ENCODE measurements at places on chromosomes 12 and 14. TPM values are rescaled to one million over a fixed set of nuclear protein-coding genes. Genes with fewer than 3 reads are reported as not detected.

DNA sequence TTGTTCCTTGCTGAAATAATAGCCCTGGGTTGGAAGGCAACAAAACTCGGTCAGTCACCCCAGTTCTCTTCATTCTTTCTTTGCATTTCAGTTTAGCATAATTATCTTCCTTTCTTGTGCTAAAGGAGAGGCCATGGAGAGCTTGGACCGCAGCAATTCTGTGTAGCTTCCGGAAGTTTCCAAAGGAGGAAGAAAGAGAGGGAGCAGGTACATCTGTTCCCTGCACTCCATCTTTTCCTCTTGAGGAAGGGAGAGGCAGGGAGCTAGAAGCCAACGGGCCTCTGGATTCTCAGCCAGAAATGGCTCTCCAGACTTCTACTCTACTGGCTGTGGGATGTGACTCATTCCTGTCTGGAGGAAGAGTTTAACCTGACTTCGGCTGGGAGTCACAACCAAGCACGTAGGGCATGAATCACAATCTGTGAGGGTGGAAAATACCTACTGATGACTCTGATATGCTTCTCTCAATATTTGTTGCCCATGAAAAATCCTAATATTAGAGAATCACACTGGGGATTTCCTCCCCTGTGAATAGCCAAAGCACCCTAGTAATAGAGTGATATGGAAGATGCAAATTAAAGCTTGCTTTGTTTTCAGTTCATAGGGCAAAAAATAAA, 17.0 kb downstream of the ANO6 start:
- DNase-seq = no peak

DNA sequence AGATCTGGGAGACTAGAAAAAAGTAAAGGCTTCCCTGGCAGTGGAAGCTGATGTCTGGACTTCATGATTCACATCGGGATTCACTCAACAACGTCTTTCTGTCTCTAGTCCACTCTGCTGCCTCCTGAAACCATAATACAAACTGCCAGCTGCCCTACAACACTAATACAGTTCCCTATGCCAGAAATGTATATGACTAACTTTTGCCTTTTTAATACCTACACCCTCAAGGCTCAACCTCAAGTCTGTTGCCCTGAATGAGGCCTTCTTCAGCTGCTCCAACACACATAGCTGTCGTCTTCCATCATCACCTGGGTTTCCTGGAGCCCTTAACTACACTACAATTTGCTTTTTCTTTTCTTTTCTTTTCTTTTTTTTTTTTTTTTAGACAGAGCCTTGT, 182.7 kb upstream of the BCL2L14 start:
- DNase-seq = no peak

The MYO1H gene
- total RNA-seq = not detected

The CCDC92 gene
- total RNA-seq = 21.7 TPM

The DYRK2 gene
- total RNA-seq = 19.4 TPM

DNA sequence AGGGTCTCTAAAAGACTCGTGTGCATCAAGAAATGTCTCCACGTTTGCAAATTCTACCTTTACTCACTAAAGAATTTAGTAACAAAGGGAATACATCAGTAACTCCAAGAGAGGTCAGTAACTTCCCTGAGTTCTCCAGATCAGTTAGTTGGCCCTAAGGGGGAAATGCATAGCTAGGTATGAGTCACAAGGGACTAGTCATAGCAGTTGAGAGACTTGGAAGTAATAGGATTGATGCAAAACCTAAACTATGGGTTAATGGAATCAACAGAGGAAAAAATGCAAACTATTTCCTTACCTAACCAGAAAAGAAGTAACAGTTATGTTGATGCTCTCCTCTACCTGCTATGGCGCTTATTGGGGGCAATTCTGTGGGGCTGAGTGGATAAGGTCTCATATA, 148.8 kb upstream of the GARIN6 start:
- DNase-seq = no peak

The NDUFA9 gene
- 111 TPM for total RNA-seq

The SYT1 gene
- total RNA-seq = 100 TPM

The KRT77 gene
- 0.06 TPM for total RNA-seq

GRCh38 chr14:92421751-92422150, 91.8 kb upstream of the RIN3 start:
- peak; percentile 79 for DNase-seq

The HSPB8 gene
- total RNA-seq = 14.8 TPM

- no peak for DNase-seq
These were observed 1.6 kb downstream of the ERC1 start for GRCh38 chr12:992647-993046.

GRCh38 chr12:29572464-29572863, 75.0 kb upstream of the OVCH1 start:
- no peak for DNase-seq

- DNase-seq = no peak
These were observed 9.2 kb downstream of the ATF7 start for GRCh38 chr12:53616950-53617349.

- DNase-seq = no peak
These were observed 937.8 kb downstream of the BCL11B start for GRCh38 chr14:98334186-98334585.

- no peak for DNase-seq
These were observed 929.8 kb downstream of the DIO2 start for GRCh38 chr14:79281244-79282152.

DNA sequence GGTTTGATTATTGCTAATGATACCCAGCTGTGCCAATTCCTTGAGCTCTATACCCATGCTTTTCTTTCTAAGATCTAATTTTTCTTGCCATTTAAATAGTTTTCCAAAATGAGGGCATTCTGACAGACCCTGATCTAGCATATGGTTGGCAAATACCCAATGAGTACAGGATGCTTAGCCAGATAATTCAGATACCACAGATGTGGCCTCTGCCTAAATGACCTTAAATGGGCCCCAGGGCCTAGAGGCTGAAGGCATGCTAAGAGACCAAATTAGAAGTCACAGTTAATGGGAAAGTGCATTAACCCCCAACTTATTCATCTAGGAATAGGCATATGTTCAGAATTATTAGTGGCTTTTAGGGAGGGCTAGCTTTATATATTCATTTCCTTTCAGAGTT, 122.3 kb upstream of the CNOT2 start:
- peak; percentile 64 for DNase-seq

DNA sequence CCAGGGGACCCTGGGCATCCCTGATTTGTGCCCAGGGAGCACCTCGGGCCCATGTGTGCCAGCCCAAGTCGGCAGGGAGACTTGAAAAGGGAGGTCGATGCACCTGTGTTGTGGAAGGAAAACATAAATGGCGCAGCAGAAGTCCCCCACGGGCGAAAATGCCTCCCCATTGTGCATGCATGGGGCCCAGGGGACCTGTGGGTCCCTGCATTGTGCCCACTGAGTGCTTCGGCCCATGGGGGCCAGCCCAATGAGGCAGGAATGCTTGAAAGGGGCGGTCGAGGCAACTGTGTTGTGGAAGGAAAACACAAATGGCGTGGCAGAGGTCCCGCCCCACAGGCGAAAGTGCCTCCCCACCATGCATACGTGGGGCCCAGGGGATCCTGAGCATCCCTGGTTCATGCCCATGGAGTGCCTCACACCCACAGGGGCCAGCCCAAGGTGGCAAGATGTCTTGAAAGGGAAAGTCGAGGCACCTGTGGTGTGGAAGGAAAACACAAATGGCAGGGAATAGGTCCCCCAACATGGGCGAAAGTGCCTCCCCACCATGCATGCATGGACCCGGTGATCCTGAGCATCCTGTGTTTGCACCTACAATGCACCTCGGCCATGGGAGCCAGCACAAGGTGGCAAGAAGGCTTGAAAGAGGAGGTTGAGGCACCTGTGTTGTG, 368.0 kb downstream of the ALG10 start:
- no peak for DNase-seq

- no peak for DNase-seq
These were observed 142.4 kb downstream of the ZFP36L1 start for GRCh38 chr14:68650404-68650994.

The P3H3 gene
- total RNA-seq = 25.7 TPM

DNA sequence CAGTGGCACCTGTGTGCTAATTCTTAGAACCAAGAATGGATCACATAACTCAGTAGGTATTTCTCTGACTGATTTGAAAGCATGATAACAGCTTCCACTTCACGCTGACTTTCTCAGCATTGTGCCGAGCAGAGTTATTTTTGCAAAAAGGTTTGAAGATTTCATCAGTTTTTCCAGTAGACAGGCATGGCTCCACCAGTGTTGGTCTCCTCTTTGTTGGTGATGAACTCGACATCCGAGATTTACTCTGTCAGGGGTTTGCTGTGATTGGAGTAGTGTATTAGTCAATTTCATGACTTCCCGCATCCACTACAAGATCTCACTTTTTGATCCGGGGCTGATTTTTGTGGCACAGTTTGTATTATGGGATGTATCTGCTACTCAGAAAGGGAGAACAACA, 85.3 kb downstream of the PRKCH start:
- no peak for DNase-seq

The BATF gene
- total RNA-seq = 0.69 TPM

DNA sequence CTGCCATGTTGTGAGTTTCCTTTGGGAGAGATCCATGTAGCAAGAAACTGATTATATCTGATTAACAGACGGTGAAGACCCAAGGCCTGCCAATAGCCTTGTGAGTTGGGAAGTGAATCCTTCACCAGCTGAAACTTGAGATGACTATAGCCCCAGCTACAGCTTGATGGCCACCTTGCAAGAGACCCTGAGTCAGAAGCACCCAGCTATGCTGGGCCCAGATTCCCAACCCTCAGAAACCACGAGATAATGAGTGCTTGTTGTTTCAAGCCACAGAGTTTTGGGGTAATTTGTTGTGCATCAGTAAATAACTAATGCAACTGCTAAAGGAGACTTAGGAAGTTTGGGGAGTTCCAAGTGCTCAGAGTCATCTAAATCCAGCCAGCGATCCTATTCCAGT, 80.3 kb downstream of the AVPR1A start:
- no peak for DNase-seq

- no peak for DNase-seq
These were observed 44.6 kb downstream of the CCDC85C start for GRCh38 chr14:99559286-99559990.

The PTGDR gene
- total RNA-seq = 3.6 TPM

DNA sequence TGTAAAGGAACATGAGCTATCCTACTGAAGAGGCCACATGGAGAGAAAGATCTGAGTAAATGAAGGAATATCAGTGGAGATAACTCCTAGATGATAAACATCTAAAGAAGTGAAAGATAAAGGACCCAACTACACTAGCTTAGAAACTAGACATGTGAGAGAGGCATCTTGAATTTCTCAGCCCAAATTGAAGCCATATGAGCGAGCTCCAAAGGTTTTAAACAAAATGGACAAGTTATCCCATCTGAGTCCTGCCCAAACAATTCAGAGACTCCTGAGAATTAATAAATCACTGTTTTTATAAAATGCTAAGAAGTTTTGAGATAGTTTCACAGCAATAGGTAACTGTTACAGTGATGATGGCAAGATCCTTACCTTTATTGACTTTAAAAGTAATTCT, 438.9 kb downstream of the NAV3 start:
- DNase-seq = no peak

The FAM222A gene
- 7.3 TPM for total RNA-seq

DNA sequence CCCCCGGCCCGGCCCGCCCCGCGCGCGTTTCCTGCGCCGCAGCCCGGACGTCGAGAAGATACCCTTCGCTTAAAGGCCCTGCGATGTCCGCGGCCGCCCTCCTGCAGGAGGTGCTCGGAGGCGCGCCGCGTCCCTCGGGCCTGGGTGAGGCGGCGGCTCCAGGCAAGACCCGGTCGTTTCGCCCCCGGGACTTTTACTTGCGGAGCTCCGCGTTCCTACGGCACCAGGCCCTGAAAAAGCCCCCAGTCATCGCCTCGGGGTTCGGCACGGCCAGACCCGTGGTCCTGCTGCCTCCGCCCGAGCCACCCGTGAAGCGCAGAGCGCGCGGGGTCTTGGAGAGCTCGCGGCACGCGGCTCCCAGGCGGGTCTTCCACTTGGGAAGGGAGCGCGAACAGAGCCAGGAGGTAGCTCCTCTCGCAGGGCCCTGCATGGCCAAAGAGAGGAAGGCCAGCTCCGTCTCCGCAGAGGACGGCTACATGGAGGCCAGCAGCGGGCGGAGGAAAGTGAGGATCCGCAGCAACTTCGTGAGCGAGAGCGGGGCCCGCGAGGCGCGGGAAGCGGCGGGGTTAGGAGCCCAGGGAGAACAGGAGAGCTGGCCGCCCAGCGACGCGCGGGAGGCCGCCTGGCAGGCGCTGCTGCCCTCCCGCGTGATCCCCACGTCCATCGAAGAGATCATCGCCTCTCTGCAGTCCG, 26.9 kb downstream of the TTC6 start:
- no peak for DNase-seq

The TTC8 gene
- total RNA-seq = 42.4 TPM

- DNase-seq = no peak
These were observed 114.4 kb downstream of the SPTSSA start for GRCh38 chr14:34347683-34348082.

The GALC gene
- 35.6 TPM for total RNA-seq

GRCh38 chr12:58029260-58029659, 87.9 kb downstream of the ATP23 start:
- no peak for DNase-seq

- peak; percentile 13 for DNase-seq
These were observed 57.9 kb downstream of the ANO6 start for GRCh38 chr12:45273717-45274271.

GRCh38 chr12:115638733-115639647, 638.5 kb downstream of the MED13L start:
- peak; percentile 39 for DNase-seq

The SLCO1B1 gene
- total RNA-seq = 0.06 TPM

- no peak for DNase-seq
These were observed 6.4 kb downstream of the SLC15A4 start for GRCh38 chr12:128817111-128818015.

The CHFR gene
- total RNA-seq = 20.9 TPM

The MORN3 gene
- 0.79 TPM for total RNA-seq

DNA sequence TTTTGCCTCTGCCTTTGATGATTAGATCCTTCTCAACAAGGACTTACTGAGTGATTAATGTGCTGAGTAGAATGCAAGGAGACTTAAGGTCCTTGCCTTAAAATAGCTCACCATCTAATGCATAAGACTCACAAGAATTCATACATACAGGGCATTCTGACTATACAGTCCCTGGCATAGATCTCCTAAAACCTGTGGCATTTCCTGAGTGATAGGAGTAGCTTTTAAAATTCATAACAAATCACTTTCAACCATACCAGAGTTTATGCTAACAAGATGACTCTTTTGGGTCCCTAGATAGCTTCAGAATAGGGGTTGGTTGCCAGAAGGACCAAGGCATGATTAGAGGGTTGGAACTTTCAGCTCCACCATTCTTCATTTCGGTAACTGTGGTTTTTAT, 48.8 kb downstream of the STXBP6 start:
- DNase-seq = no peak

The CLEC4D gene
- total RNA-seq = 2.6 TPM

The HELB gene
- 6.7 TPM for total RNA-seq

GRCh38 chr12:64968989-64969819, 144.8 kb downstream of the TBC1D30 start:
- DNase-seq = no peak
